ENCODE measurements at places on chromosomes 4 and X. TPM values are rescaled to one million over a fixed set of nuclear protein-coding genes. Genes with fewer than 3 reads are reported as not detected.

Gene TRIML2
- not detected for total RNA-seq

- no peak for DNase-seq
Measured at GRCh38 chr4:154574311-154574710, 11.5 kb downstream of the FGB start.

DNA sequence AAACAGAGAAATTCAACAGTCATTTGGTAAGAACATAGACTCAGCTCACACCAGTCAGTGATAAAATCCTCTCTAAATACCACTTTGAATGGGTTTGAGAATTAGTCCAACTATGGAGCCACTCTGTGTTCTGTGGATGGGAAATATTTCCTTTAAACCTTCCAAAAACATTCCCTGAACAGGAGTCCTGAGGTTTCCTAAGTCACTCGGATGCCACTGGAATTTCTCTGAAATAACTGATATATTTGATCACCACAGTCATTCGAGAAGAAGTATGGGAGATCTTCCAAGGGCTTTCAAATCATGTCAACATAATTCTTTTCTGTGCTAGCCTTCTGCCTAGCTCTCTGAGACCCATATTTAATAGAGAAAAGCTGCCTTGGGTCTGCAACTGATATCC is 958.6 kb downstream of the STIM2 start:
- no peak for DNase-seq

DNA sequence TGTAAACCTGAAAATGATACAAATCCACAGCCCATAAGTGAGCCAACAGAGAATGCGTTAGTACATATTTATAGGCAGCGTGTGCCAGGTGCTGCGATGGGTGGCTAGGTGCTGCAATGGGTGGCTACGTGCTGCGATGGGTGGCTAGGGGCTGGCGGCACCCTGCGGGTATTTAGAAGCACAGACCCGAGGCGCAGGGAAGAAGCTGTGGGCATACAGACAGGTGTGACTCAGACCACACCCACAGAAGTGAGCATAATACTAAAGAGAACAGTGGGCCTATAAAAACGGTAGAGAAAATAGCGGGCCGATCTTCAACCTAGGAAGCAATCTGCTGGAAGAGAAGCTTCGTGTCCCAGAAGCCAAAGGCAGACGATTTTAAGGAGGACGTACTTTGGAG is 81.1 kb downstream of the FAT1 start:
- DNase-seq: no peak

DNA sequence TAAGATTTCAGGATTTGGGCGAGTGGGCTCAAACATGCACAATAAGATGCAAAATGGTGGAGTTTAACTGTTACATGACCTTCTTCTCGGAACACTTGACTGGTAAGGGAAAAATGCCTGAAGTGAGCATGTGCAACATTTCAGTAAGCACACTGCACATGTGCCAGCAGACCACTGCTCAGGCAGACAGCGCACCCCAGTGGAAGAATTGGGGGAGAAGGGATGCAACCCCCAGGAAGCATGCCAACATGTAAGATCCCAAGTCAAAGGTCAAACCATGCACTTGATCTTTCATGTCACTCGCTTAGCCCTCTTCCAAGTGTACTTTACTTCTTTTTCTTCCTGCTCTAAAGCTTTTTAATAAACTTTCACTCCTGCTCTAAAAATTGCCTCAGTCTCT is 256.3 kb downstream of the CENPC start:
- DNase-seq: no peak

DNA sequence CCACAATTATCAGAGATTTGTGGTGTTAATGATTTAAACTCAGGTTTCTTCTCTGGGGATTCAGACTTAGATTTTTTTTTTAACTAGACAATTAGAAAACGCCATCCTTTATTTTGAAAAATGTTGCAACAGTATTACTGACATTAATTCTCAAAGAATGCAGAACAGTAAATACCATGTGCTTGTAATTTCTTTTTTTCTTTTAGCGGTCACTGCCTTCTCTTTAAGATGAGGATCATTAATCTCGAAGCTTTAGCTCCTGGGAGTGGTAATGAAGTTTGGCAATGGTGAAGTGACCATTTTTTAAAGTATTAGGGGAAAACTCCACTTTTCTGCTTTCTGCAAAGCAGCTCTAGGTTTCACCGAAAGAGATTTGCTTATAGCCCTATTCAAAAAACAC is 164.0 kb upstream of the MBNL3 start:
- DNase-seq: no peak

DNA sequence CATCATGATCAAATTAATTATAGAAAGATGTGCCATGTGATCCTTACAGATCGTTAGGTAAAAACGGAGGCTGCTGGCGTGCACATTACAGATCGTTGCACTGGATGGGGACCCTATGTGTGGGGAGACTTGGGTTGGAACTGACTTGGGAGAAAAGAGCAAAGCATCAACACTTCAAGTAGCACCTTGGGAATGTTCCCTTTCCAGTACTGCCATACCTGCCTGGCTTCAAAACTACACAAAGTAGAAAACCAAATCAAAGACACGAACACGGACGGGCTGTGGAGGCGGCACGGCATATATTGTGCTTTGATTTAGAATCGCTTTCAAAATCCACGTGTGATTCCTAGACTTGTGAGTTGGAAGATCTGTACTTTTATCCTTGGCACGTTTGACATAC is 898 bp downstream of the CMC4 start:
- no peak for DNase-seq

- no peak for DNase-seq
Measured at GRCh38 chr4:6858997-6859396, 50.6 kb upstream of the TBC1D14 start.

- DNase-seq: no peak
Measured at GRCh38 chr4:575281-576141, 584 bp downstream of the TMEM271 start.

DNA sequence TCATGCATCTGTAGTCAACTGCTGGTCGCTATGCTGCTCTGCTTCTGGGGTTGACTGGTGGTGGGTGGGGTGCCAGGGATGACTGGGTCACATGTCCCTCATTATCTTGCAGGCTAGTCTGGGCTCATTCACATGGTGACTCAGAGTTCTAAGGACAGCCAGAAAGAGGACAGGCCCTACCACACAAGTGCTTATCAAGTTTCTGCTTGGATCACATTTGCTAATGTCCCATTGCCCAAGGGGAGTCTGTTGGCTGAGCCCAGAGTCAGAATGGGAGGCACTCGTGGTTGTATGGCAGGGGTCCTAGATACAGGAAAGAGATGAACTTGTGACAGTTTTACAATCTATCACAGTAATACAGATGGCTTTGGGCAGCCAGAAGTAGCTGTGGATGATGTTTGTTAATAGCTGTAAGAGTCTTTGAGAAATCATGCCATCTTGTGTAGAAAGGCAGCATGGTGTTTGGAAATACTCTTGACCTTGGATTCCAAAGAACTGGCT is 221.3 kb downstream of the GPAT3 start:
- no peak for DNase-seq
